ENCODE measurements at places on chromosomes 11 and 22.

- DNase-seq, result no peak
Observed at GRCh38 chr11:43868852-43869567, 11.6 kb upstream of the ALKBH3 start.

GRCh38 chr11:85464283-85464682 is 162.9 kb downstream of the DLG2 start:
- DNase-seq, result no peak

GRCh38 chr11:19922689-19923035 is 210.0 kb downstream of the NAV2 start:
- DNase-seq, result no peak

- no peak for DNase-seq
Observed at GRCh38 chr11:36060926-36061325, 117.1 kb downstream of the LDLRAD3 start.

DNA sequence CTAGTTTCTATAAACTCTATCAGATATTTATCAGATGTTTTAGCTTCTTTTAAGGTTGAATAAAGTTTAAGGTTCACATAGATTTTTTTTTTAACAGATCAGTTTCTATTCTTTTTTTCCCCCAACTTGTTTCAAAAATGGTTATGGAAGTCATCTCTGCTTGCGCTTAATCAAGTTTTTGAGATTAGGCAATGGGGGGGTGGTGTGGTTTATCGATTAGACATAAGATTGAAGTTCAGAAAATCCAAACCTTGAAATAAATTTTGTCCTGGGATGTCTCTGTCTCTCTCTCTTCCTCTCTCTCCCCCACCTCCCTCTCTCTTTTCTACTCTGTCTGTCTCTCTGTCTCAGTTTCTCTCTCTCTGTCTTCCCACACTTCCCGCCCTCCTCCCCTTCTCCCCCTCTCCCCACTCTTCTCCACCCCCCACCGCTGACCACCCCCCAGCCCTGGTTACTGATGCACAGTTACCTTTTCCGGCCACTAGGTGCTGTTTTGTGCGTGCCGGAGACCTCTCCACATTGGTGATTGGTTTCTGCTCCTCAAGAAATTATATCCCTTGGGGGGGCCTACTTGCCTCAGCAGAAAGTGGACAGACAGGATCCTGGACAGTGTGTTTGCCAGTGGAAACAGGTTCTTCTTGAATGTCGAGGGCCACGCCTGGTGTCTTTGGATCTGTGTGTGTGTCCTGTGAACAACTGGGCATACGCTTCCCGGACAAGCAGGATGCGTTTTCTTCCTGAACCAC is 29.7 kb upstream of the ANO1 start:
- DNase-seq, result no peak

DNA sequence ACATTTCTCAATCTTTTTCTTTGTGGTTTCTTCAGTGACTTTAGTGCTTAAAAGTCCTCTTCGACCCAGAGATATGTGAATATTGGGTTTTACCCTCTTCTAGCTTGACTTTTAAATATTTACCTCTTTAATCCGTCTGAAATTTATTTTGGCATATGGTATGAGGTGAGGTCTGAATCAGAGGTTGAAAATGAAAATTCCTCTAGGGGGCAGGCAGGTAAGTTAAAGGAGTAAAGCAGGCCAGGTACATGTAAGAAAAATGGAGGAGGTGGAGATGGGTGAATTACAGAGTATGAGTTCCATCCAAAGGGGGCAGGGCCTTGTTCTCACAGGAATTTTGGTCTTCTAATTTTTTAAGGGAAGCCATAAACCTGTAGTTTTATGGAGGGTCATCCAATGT is 263.8 kb upstream of the NARS2 start:
- no peak for DNase-seq

- no peak for DNase-seq
Observed at GRCh38 chr11:37322333-37323194, 724.5 kb upstream of the RAG2 start.

DNA sequence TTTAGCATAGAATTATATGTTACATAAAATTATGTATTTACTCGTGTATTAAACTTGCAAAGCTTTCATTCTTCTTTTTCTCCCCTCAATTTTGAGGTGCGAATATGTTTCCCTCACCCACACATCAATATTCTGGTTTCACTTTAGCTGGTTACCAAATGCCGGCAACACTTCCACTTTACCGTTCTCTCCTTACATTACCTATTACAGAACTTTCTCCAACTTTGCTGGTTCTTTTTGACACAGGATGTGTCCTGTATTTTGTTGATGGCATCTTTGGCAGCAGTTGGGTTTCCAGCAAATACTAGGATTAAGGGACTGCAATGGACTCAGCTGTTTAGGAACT is 84.9 kb downstream of the PRR5L start:
- DNase-seq, result no peak

DNA sequence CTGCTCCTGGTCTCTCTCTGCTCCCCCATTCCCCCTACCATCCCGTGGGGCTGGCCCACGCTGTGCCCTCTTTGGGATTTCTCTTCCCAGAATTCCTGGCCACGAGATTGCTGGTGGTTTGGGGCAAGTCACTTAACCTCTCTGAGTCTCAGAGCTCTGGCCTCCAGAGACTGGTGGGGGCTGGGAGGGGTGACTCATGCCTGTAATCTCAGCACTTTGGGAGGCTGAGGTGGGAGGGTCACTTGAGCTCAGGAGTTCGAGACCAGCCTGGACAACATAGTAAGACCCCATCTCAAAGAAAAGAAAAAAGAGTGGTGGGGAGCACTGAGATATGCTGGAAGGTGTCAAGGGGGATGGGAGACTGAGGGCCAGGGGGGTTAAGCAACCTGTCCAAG is 18.3 kb downstream of the OTUB1 start:
- no peak for DNase-seq

DNA sequence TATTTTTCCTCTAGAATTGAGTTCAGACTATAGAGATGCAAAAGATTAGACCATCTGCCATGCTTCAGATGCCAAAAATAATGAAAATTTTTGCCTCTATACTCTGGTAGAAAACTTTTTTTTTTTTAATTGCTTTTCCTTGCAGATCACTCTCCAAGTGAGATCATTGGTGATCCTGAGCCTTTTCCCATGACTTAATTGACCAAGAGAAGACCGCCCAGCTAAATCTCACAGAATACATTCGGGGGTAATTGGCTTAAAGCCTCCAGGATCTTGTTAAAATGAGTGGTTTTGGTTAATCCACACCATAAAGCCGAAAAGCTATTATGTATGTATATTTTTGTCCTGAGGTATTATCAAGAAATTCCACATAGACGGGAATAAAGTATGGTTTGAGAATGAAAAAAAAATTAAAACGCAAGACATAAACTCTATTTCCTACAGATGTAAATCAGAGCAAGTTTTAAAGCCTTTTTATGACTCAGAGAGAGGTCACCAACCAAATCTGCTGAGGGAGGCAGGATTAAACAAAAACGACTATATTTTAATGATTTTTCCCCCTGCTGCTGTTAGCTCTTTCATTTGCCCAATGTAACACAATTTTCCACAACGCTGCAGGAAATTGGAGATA is 64.0 kb downstream of the PARVA start:
- peak; percentile 28 for DNase-seq

DNA sequence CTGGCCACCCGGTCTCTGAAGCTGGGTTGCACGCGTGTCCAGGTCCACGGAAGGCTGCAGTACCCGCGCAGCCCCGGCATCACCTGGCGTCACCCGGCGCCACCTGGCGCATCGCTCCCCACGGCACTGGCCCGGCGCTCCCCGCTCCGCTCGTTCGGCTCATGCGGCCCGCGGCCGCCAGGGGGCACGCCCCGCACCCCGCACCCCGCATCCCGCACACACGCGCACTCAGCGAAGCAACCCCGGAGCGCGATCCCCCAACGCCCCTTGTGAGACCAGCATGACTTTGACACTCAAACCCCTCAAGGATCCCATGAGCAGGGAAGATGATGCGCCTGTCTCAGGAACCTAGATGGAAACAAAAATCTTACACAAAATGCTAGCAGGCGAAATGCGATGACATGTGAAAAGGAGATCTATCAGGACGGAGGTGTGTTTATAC is 11.9 kb downstream of the B3GNT6 start:
- DNase-seq, result no peak

DNA sequence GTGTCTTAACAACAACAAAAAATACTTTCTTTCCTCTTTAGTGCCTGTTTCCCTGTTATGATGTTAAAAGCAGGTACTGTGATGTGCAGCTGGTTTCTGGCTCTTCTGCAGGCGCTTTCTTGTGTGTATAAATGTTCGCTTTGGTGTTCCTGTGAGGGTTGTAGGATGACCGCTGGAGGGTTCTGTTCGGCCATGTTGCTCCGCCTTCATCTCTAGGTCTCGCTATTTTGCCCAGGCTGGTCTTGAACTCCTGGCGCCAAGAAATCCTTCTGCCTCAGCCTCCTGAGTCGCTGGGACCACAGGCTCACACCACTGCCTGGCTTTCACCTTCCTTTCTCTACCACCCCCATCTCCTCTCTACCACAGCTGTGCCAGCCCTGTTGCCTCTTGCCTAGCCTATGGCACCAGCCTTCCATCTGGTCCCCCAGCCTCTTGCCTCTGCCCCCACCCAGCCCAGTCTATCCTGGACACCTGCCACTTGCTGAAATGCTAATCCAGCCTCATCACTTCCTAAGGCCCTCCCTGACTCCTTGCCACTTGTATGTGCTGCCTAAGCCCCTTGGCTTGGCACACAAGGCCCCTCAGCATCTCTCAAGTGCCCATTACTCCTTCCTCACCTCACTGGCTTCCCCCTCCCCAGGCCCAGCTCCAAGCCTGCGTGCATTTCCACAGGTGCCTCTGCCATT is 5.5 kb downstream of the LRRC74B start:
- no peak for DNase-seq

GRCh38 chr11:44936951-44937543 is 13.6 kb downstream of the TP53I11 start:
- no peak for DNase-seq

DNA sequence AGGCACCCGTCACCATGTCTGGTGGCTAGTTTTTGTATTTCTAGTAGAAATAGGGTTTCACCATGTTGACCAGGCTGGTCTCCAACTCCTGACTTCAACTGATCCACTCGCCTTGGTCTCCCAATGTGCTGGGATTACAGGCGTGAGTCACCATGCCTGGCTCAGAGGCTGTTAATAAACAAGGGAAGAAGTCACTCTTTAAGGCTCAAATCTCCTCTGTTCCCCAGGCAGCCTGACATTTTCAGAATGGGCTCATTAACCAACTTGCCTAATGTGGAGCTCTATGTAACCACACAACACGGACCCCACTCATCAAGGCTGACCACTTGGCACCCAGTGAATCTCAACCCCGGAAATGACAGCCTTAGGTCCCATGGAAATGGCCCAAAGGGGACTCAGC is 24.1 kb downstream of the APOL3 start:
- DNase-seq, result no peak

DNA sequence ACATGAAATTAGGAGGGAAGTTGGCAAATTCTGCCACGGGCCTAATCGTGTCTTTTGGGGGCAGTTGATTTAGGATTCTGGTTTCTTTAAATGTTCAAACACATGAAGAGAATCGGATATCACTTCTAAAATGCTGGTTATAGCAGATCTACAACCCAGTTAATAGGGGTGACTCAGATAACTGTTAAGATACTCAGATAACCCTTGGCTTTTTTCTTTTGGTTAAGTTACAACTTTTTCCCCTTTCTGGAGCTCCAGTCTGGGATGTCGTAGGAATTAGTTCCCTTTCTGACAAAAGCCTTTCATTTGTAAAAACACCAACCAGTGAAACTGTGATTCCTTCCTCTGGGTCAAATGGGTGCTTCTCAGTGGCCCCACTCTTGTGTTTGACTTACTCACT is 976 bp downstream of the DEPDC7 start:
- DNase-seq, result no peak

GRCh38 chr11:72975778-72976521 is 161.7 kb downstream of the ATG16L2 start:
- no peak for DNase-seq

- DNase-seq, result no peak
Observed at GRCh38 chr11:132632641-132633124, 899.6 kb downstream of the OPCML start.

GRCh38 chr11:47499614-47500013 is 50.7 kb upstream of the RAPSN start:
- no peak for DNase-seq

DNA sequence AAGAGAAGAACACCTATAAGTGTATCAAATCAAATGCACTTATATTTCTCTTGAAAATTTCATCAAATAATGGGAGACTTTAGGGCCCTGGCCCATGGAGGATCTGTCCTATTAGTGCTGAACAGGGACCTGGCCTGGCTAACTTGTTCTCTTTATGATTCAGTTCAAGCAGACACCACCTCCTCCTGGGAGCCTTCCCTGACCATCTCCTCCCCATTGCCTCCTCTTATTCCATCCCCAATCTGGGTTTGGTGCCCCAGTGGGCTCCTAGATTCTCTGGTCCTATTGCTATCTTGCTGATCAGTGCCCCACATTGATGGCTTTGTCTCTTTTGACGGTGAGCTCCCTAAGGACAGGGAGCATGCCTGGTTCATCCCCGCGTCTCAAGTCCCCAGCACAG is 60.1 kb downstream of the MICAL2 start:
- no peak for DNase-seq

DNA sequence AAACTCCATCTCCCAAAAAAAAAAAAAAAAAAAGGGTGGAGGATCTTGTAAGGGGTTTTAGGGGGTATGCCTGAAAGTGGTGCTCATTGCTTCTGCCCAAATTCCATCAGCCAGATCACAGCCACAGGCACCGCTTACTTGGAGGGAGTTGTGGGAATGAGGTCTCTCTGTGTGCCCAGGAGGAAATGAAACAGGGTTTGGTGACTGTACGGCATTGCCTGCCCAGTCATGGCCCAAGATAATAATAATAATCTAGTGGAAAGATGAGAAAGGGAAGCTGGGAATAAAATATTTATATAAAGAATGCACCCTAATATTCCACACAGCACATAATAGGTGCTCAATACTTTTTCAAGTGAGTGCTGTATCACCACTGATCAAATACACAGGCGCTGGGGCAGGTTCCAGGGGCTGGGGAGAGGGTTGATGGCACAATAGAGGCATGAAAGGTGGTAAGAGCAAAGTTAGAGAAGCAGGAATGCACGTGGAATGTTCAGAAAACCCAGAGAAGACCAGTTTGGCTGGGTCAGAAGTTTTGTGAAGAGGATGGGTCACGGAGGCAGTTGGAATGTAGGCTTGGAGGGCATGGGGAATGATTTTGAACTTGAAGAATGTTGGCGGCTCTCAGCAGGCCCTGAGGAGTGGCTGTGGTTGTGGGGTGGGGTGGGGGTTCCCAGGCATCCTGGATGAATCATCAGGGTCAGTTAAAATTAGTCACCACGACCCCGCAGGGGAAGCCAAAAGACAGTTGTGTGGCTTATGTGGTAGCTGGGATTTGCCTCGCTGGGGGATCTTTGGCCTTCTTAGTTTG is 12.5 kb upstream of the MB start:
- no peak for DNase-seq

GRCh38 chr11:74520927-74521665 is 27.6 kb upstream of the LIPT2 start:
- no peak for DNase-seq

GRCh38 chr11:118610225-118610772 is 2.9 kb downstream of the PHLDB1 start:
- DNase-seq, result no peak

All from right renal pelvis (tissue), 4 donors.